ENCODE measurements at places on chromosomes 12 and 14. TPM values are rescaled to one million over a fixed set of nuclear protein-coding genes. Genes with fewer than 3 reads are reported as not detected.

Gene KIF5A
- 0.21 TPM for total RNA-seq

Gene ENDOU
- not detected for total RNA-seq

Gene NINJ2
- 8.4 TPM for total RNA-seq

Gene SERPINA6
- not detected for total RNA-seq

Gene SERPINA9
- total RNA-seq: not detected

Gene DPPA3
- total RNA-seq: not detected

Gene APAF1
- total RNA-seq: 16.2 TPM

Gene LRRIQ1
- 0.52 TPM for total RNA-seq

Gene KRT78
- total RNA-seq: not detected

Gene FITM1
- total RNA-seq: 0.42 TPM

Gene OTOGL
- not detected for total RNA-seq

Gene SHMT2
- total RNA-seq: 50.6 TPM

Gene SYCP3
- total RNA-seq: 0.21 TPM

Gene C12orf50
- total RNA-seq: under 0.01 TPM

Gene KCNK13
- total RNA-seq: 0.42 TPM

Gene NTS
- not detected for total RNA-seq

Gene CABP1
- total RNA-seq: not detected

Gene CDKN1B
- total RNA-seq: 268 TPM
